ENCODE measurements at places on chromosomes 3 and 15.

DNA sequence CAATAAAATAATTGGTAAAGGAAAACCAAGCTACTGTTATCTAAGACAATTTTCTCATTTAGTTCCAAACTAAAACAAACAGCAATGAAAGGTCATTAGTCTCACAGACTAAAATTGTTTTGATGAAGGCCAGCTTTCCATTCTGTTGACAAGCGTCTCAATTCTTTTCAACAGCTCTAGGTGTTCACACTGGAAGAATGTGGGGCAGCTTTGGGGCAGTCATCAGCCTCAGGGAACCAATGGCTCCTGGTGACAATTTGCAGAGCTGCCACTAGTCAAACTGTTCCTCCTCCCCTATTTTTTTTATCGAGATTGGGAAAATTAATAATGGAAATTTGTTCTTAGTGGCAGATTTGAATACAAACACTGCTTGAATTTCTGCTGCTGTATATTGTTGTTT is 104.2 kb downstream of the MEIS2 start:
- DNase-seq = no peak

DNA sequence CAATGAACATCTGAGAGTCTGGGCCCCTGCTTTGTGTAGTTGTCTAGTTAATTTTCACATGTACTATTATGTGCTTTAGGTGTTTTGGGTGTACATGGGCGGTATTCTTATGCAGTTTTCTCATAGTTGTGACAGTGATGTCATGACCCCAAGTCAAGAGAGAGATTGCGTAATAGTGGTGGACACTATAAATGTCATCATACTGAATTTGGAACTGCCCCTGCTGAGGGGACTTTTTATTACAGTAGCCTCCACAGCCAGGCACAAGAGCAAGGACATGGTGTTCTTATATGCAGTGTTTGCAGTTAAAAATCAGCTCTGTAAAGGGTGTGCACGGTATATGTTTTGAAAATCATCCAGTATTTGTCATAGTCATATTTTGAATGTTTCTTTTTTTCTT is 29.5 kb downstream of the ABHD2 start:
- DNase-seq = no peak

- DNase-seq = no peak
Observed at GRCh38 chr3:121223116-121223515, 315.1 kb downstream of the STXBP5L start.

GRCh38 chr3:80785475-80785874 is 976.0 kb downstream of the GBE1 start:
- DNase-seq = no peak

DNA sequence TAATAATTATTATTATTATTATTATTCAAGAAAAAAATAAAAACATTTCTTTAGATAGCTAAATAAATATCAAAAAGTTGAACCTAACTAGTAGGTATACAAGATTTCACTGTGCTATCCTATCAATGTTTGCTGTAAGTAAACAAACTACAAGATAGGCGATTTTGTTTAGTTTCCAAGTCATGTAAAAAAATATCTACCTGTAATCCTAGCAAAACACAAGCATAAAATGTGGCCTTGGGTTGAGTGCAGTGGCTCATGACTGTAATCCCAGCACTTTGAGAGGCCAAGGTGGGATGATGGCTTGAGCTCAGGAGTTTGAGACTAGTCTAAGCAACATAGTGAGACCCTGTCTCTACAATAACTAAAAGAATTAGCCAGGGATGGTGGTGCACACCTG is 71.6 kb upstream of the CSPG5 start:
- DNase-seq = no peak

- no peak for DNase-seq
Observed at GRCh38 chr3:64214381-64215018, 10.8 kb downstream of the PRICKLE2 start.

GRCh38 chr15:82847703-82848102 is 38.3 kb downstream of the WHAMM start:
- no peak for DNase-seq

- DNase-seq = no peak
Observed at GRCh38 chr15:55535436-55535835, 27.4 kb upstream of the DNAAF4 start.

DNA sequence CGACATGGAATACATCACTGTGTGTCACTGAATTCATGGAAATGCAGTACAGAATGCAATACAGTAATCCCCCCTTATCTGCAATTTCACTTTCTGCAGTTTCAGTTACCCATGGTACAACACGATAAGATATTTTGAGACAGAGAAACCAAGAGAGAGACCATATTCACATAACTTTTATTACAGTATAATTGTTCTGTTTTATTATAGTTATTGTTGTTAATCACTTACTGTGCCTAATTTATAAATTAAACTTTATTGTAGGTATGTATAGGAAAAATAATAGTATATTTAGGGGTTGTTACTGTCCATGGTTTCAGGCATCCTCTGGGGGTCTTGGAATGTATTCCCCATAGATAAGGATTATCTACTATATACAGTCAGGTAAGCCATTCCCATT is 61.8 kb downstream of the MBNL1 start:
- no peak for DNase-seq

DNA sequence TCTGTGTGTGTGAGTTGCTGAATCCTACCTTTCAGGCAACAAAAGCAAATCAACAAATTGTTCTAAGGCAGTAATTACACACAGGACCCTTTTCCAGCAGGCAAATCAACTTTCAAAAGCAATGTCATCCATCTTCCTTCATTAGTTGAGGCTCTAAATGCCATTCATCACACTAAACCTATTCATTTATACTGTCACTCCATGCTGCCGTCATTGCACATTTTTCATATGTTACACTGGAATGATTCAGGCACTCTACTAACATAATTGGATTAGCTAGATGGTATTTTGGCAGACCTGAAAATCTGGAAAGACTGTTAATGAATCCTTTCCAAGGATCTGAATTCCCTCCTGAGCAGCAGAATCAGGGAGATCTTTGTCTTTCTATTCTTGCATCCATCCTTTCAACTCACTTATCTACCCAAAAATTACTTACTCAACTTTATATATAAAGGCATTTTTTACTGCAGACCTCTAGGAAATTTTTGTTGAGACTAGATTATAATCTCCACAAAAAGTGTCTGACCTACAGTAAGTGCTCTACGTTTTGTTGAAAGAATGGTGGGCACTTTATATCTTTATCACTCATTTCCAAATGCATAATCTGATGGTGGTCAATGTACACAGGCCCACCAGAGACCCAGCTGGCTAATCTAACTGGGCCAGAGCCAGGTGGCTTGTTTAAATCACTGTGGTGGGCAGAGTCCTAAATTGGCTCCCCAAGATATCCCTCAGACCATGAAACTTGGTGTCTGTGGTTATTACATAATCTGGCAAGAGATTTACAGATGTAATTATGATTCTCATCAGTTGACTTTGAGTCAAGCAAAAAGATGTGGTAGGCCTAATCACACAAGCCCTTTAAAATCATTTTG is 25.0 kb downstream of the MIX23 start:
- no peak for DNase-seq

DNA sequence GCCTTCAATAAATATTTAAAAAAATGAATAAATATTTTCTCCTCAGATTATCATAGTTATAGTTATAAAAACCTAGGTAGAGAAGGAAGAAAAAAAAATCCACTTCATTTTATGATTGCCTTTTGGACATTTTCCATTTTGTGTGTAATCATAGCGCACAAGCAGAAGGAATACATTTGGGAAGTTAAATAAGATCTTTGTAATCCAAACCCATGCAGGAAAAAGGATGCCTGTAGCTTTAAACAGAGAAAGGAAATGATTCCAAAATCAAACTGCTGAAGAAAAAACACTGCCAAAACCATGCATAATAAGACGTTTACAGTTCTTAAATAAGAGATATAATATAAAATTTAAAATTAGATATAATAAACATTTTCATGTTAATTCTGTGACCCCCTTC is 7.4 kb upstream of the CCDC54 start:
- DNase-seq = no peak

DNA sequence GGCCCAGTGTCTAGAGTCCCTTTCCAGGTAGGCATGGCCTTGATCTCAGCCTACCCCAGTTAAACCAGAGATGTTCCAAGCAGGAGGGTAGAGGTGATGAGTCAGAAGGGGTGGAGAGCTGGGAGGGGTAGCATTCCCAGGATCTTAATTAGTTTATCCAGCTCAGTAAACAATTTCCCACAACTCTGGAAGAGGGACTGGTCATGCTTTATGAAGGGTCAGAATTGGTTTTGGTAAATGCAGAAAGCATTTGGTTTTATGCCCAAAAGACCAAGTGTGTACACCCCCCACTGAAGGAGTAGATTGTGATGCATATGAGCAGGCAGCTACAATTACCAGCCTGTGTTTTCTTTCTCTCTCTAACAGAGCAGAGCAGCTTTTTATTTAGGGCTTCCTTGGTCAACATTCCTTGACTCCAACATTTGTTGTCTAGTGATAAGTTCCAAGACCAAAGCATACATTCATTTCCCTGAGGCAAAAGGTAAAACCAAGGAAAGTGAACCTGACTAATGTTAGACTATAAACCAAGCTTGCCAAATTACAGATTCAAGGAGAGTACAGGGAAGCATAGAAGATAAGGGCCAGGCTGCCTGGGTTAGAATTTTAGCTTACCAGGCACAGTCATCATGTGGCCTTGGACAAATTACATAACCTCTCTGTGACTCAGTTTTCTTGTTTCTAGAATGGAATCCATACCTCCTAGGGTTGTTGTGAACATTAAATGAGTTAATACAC is 17.6 kb downstream of the EXOSC7 start:
- DNase-seq = no peak

All from GM12892 (cell line).